ENCODE measurements at places on chromosomes 6 and 20. TPM values are rescaled to one million over a fixed set of nuclear protein-coding genes. Genes with fewer than 3 reads are reported as not detected.

DNA sequence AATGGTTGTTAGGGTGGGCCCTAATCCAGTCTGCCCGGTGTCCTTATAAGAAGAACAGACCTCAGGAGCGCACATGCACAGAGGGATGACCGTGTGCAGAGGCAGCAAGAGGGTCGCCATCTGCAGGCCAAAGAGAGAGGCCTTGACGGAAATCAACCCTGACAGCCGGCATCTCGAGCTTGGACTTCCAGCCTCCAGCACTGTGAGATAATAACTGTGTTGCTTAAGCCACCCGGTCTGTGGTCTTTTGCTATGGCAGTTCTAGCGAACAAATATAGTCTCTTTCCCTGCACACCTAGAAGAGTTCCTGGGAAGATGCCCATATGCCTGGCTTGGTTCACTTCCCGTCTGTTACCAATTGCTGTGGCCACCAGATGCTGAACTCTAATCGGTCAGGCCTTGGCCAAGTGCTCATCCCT lies 35.3 kb upstream of the PTGIS start:
- DNase-seq: no peak

GRCh38 chr20:21380711-21381110 lies 16.6 kb downstream of the NKX2-4 start:
- DNase-seq: no peak

DNA sequence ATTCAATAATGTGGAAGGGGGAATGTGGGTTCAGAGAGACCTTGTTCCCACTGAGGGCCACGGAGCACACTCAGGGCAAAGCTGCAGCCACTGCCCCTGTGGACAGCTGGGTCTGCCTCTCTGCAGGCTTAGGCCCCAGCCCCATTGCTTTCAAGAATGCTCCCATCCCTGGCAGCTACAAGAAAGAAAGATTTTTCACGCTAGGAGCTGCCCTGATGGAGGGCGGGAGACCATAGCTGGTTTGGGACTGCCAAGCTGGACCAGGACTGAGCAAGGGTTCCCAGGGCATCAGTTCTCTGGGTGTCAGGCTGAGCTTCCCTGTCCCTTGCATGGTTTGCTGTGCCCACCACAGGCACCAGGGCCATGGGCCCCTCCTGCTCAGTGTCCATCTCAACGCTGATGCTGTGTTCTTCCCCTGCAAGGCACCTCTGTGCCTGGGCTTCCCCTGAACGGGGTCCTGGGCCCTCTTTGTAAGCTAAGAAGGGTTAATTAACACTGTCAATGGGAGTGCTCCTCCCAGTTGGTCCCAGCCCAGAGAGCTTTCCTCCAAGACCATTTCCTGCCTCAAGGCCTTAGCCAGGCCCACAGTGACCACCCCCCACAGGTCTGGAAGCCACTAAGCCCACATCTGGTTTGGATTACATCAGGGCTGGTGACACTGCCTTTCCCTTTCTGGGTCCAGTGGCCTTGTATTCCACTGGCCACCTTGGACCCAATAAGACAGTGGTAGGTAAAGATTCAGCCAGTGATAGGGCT lies 8.4 kb downstream of the FOXS1 start:
- no peak for DNase-seq

- no peak for DNase-seq
These were observed 637.6 kb downstream of the RNF144B start for GRCh38 chr6:19024737-19025136.

- no peak for DNase-seq
These were observed 236.0 kb upstream of the STXBP5 start for GRCh38 chr6:146968041-146968760.

DNA sequence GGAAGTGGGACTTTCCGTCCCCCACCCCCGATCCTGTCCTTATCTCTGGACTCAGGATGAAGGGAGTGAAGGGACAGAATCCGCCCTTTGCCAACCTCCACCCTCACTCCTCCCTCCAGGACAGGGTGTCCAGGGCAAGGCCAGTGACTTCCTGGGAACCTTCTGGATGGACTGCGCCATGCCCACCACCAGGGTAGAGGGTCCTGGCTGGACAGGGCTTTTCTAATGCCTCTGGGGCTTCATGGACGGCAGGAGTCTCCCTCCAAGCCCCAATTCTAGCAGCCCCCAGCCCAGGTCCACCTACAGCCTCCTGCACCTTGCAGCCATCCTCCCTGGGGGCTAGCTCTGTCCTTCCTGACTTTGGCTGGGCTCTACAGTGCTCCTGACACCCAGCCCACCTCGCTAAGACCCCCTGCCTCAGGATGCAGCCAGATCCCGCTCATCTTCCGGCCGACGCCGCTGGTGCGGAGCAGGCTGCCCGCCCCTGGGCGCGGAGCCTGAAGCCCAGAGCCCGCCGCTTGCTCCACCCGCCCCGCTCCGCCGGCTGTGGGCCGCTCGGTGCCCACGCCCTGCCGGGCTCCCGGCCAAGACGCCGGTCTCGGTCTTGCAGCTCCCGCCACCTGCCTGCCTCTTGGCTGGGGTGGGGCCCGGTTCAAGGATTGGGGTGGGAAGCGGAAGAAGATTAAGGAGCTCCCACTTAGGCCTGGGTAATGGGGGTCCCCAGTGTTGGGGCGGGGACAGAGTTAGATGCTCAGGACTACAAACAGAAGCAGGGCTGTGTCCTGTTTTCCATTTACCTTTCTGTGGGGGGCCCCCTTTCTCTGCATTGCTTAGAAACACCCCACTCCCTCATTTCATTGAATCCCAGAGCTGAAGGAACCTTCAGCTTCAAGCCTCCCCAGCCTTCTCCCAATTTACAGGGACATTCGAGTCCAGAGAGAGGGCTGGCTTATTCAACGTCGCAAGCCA lies 72.8 kb downstream of the MDGA1 start:
- DNase-seq: no peak

Gene ECT2L
- 0.15 TPM for total RNA-seq

DNA sequence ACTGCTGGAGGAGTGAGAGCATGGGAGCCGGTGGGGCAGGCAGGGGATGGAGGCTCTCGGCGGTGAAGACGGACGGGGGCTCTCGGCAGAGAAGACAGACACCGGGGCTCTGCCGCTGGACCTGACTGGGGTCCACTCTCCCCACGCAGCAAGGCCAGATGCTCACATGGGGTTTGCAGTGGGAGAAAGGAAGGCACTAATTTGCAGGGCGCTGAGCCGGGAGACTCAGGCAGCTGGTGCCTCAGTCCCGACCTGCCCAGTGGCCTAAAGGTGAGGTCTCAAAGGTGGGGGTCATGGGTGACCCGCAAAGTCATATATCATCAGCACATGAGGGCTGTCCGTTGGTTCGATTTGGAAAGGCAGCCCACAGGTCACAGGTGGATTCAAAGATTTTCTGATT lies 187.3 kb downstream of the ERMARD start:
- no peak for DNase-seq

DNA sequence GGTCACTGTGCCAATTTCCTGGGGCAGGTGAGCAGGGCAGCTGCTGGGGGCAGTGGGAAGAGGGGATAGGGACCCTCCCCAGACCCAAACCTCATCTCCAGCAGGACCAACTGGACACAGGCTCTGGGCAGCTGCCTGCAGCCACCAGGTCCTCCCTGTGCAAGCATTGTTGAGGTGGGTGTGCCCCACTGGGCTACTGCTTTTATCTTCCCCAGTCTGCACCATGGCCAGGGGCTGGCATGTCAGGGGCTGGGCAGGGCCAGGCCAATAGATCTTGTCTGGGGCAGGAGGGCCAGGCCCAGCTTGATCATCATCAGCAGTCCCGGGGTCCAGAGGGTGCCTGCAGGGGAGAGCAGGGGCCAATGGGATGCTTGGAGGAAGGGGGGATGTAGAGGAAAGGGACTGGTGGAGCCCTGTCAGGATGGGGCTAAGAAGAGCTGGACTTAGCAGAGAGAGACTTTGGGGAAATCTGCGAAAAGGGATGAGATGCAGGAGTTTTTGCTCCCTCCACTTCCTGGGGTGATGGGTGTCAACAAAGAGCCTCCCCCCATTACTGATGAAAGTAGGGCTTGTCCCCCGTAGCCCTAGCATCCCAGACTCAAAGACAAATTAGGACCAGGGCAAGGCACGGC lies 5.7 kb downstream of the EBF4 start:
- DNase-seq: no peak

GRCh38 chr6:44599672-44600071 lies 212.2 kb downstream of the CDC5L start:
- no peak for DNase-seq

DNA sequence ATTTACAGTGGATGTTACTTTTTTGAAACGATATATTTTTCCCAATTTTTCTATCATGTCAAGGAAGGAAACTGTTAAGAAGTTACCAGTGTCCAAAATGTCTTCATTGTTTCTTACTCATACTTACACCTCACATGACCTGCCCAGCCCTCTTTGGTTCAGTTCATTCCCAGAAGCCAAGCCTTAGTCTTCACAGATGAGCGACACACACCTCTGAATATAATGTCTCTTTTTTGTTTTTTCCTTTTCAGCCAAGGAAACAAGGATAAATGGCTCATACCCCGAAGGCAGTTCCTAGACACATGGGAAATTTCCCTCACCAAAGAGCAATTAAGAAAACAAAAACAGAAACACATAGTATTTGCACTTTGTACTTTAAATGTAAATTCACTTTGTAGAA lies 225.2 kb downstream of the SMOC2 start:
- no peak for DNase-seq

- no peak for DNase-seq
These were observed 184.0 kb upstream of the FLRT3 start for GRCh38 chr20:14521436-14521835.

DNA sequence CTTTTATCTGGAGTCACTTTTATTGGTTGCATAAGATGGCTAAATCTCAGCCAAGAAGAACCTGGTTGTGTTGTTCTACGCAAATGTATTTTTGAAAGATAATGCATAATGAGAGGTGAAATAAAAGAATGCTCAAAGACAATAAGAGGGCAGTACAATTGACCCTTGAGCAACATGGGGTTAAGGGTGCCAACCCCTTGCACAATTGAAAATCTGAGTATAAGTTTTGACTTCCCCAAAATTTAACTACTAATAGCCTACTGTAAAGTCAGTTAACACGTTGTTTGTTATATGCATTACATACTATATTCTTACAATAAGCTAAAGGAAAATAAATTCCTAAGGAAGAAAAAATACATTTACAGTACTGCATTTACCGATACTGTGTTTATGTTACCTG lies 5.9 kb downstream of the RNF146 start:
- DNase-seq: no peak

Gene CUL7
- 21.4 TPM for total RNA-seq

GRCh38 chr6:32226434-32226833 lies 2.6 kb upstream of the NOTCH4 start:
- no peak for DNase-seq

DNA sequence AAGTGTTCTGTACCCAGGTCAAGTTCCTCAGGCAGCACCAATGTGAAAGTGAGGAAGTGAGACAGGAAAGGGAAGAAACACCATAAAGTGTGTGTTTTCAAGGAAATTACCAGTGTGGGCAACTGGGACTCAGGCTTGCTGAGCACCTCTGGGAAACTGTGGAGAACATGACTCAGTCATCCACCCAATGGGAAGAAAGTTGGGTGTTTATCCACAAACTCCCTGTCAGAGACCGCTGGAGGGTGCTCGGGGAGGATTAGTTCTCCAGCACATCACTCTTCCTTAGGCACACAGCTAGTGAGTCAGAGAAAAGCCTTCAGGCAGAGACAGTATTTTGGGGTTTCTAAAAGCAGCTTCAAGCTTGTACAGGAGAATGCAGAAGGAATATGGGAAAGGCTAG lies 93.6 kb downstream of the PCSK2 start:
- no peak for DNase-seq

DNA sequence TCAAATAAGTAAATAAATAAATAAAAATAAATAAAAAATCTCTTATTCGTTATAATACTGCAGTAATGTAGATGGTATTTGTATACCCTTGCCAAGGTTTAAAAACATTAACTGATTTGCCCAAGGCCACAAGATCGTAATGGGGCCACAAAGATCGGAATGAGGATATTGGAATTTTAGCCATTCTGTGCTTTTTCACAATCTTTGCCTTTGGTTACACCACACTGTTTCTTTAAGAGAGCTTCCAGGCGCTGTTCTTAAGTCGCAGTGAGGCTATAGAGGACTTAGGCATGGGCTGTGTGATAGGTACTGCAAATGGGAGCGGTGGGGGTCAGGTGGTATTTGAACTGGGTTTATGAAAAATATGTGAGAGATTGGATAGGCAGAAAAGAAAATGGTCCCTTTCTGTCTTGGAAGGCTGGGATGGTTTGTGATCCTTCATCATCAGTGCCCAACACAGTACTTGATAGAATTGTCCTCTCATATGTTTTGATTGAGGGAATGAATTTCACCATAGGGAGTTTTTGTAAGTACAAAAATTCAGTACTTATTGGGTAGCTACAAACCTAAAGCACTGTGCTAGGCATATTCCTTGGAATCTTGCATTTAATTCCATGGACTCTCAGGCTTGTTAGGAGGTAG lies 1.4 kb downstream of the NUS1 start:
- DNase-seq: no peak

Gene SLC16A10
- 1.8 TPM for total RNA-seq

Gene SMPD2
- total RNA-seq: 26.2 TPM

Gene EBF4
- 22.0 TPM for total RNA-seq

- DNase-seq: no peak
These were observed 209.6 kb downstream of the TFAP2B start for GRCh38 chr6:51028276-51028675.

GRCh38 chr20:45407067-45407745 lies 883 bp upstream of the DBNDD2 start:
- no peak for DNase-seq

DNA sequence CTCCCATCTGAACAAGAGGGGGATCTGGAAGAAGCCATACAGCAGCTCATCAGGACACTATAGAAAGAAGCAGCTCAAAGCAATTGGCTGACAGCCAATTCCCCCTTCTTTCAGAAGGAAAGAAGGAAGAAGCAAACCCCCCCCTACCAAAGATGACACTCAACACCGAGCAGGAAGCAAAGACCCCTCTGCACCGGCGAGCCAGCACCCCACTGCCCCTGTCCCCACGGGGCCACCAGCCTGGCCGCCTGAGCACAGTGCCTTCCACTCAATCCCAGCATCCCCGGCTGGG lies 1.2 kb downstream of the REM1 start:
- DNase-seq: no peak

- no peak for DNase-seq
These were observed 11.3 kb downstream of the BHLHE23 start for GRCh38 chr20:62995481-62995880.

Gene THEMIS
- 1.3 TPM for total RNA-seq
